ENCODE measurements at places on chromosomes 1 and 21.
A peak's percentile ranks its signal among the peaks of the same experiment; 100 is the strongest.

GRCh38 chr1:89553157-89553556 is 28.5 kb downstream of the LRRC8B start:
- no peak for DNase-seq

DNA sequence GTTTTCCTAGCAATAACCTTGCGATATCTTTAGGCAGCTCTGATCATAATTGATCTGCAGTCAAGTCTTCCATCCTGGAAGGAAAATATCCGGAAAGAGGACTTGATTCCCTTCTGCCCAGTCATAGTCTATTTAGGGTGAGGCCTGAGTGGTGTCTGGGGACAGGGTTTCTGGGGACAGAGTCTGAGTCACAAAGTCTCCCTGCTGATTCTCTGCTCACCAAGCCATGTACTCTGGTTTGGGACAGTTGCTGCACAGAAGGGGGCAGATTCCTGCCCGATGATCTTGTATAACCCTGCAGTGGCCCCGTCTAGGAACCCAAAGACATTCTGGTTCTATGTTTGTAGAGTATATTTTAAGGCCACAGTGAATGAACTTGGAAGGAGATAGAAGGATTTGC is 178.8 kb downstream of the KCNJ6 start:
- DNase-seq: no peak

- no peak for DNase-seq
Measured at GRCh38 chr1:17358557-17358956, 13.4 kb upstream of the PADI6 start.

GRCh38 chr1:19445417-19446342 is 39.7 kb downstream of the CAPZB start:
- DNase-seq: peak; percentile 65

DNA sequence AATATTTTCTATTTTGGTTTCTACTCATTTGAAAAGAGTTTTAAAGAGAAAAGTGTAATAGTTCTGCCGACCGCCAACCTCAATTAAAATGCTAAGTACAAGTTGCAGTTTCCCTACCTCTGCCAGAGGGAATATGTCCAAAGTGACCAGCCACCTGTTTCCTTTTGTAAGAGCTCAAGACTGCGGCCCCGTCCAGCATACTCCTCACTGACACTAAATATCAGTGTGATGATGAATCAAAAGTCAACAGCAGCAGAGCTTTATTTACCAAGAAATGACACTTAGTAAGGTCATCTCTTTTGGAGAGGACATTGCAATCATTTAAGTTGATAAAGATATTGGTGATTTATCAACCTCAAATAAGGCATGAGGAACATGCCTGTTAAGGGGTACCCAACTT is 57.4 kb upstream of the NRIP1 start:
- DNase-seq: no peak

GRCh38 chr21:35792569-35793305 is 267.6 kb downstream of the SETD4 start:
- DNase-seq: no peak

- DNase-seq: peak; percentile 78
Measured at GRCh38 chr1:1360506-1361169, 2.3 kb upstream of the MXRA8 start.

DNA sequence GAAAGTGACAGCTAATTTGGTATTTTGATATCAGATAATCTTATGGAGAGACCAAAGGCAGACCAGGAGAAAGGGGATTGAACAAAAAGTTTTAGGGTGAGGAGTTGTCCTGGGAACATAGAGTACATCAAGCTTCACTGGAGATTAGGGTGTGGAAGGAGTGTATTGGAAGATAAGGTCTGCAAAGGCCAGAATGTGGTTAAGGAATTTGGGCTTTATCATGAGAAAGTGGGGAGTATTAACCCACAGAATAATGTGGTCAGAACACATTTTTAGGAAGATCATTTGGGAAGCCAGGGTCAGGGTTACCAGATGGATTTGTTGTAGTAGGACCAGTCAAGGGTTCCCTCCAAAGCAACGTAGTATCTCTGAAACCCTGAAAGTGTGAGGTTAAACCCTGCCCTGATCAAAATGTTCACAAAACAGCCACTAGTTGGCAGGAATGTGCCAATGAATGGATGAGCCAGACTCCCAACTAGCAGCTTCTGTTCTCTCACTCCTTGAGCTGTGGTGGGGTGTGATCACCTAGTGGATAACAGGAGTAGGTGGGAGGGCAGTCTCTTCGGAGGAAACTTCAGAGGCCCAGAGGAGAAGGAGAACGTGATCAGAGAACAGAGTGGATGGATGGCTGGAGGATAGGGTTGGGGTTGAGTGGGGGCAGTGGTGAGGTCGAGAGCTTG is 35.8 kb downstream of the SLC2A1 start:
- peak; percentile 87 for DNase-seq

DNA sequence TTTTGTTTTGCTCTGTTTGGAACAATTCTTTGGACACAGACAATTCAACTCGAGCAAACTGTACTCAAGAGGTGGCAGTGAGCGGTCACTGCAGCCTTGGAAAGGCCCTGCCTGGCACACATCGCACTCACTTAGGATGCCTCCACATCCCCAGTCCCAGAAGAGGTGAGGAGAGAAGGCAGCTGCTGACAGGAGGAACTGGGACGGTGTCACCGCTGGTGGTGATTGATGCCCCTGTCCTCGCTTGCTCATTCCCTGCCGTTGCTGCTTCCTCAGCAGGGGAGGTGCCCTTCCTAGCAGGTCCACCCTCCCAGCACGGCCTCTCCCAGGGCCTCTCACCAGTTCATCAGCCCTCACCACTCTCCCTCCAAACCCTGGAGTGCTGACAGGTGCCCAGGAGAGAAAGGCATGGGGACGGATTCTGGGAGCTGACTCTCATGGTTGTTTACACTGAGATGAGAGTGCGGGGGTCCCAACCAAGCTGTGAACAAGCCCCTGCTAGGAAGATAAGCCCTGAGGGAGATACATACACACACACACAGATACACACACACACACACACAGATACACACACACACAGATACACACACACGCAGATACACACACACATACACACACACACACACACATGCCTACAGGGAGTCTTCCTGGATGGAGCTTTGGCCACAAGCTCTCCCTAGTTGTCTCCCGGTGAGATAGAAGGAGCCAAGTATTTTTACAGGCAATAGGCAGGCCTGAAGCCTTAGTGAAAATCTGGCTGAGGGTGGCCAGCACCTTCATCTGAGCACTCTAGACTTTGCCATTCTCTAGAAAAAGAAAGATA is 101.1 kb downstream of the CDC7 start:
- DNase-seq: no peak

- DNase-seq: no peak
Measured at GRCh38 chr1:79100385-79100784, 93.9 kb upstream of the ADGRL4 start.

- DNase-seq: no peak
Measured at GRCh38 chr1:68112835-68113243, 62.4 kb upstream of the DIRAS3 start.

DNA sequence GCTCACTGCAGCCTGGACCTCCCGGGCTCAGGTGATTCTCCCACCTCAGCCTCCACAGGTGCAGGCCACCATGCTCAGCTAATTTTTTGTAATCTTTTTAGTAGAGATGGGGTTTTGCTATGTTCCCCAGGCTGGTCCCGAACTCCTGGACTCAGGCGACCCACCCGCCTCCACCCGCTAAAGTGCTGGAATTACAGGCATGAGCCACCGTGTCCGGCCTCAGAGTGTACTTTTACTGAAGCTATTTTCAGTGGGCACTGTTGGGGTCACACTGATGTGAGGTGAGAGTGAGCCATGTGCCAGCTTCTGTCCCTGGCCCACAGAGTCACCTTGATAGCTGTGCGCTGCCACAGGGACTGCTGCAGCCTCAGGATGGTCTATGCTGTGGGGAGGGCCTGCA is 25.3 kb upstream of the HHAT start:
- DNase-seq: no peak

DNA sequence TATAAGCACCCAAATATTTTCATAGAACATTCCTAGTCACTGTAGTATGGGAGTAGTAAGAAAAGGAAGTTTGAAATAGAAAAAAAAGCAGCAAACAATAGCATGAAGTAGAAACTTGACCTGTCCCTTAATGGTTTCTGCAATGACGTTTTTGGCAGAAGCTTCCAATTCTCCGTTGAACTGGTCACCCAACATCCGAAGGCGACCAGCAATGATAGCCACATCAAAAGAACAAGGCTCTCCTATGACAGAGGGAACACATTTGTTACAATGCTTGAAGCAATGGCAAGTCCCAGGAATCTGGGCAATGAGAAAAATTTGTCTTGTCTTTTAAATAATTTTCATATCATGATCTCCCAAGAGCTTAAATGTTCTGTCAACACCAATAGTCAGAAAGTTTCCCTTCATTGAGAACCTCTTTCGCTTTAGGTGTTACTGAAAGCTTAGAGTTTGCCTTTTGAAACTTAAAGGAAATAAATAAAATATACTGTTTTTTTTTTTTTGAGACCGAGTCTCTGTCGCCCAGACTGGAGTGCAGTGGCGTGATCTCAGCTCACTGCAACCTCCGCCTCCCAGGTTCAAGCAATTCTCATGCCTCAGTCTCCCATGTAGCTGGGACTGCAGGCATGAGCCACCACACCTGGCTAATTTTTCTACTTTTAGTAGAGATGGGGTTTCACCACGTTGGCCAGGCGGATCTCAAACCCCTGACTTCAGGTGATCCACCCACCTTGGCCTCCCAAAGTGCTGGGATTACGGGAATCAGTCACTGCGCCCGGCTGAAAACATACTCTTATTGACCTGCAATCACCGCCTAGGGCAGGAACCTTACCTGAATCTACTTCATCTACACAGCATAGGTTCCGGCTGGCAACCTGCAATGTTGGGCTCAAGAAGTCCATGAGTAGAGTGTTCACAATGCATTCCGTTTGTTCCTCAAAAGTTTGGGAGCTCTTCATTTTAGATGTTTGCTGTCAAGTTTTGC is 672 bp downstream of the BCL2L15 start:
- no peak for DNase-seq

DNA sequence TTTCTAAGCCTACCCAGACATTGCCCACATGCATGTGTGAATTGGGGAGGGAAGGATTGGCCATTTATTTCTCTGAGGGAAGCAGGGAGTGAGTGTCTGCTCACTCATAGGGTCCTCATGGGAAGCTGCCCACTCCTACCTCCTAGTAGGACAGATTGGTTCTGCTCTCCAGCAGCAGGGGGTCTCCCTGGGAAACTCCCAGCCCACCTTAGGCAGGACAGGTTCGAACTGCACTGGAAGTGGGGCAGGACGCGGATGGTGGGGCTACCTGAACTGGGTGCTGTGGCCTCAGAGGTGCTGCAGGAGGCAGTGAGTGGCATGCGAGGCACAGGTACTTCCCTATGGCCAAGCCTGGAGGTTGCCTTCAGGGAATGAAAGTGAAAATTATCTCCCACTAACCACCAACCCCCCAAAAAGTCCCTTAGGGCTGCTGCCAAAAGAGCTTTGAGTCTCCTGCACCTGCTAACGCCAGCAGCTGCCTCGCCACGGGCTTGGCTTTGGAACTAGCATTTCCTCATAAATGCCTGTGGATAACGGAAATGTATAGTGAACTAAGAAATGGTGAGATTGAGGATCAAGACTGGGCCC is 157.0 kb upstream of the COA6 start:
- DNase-seq: no peak

DNA sequence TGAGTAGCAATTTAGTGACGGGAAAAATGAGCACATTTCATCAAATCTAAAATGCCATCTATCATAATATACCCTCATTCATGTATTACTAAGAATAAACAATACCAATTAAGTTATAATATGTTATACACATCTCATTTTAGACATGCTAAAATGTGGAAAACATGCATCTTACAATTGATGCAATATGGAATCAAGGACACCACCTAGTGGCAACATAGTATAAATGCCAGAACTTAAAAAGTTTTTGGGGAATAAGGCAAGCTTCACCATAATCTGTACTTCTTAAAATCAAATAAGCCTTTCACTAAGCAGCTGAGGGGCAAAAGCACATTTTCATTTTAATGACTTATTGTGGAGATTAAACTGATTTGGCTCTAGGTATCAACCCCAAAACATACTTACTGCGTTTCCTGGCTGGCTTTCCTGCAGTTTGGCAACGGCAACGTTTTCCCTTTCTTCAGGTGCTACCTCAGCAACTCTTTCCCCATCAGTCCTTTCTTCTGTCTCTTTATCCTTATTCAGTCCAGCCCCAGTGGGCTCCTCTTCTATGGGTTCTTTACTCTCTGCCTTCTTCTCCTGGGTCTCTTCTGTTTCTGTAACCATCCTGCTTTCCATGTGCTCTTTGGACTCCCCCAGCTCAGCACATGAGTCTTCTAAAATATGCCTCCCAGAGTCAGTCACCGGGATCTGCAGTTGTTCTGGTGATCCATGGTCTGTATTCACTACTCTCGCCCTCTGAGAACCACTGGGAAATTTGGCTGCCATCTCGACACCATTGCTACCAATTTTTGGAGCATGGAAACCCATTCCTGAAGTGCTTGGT is 11.4 kb downstream of the SDE2 start:
- peak; percentile 37 for DNase-seq

DNA sequence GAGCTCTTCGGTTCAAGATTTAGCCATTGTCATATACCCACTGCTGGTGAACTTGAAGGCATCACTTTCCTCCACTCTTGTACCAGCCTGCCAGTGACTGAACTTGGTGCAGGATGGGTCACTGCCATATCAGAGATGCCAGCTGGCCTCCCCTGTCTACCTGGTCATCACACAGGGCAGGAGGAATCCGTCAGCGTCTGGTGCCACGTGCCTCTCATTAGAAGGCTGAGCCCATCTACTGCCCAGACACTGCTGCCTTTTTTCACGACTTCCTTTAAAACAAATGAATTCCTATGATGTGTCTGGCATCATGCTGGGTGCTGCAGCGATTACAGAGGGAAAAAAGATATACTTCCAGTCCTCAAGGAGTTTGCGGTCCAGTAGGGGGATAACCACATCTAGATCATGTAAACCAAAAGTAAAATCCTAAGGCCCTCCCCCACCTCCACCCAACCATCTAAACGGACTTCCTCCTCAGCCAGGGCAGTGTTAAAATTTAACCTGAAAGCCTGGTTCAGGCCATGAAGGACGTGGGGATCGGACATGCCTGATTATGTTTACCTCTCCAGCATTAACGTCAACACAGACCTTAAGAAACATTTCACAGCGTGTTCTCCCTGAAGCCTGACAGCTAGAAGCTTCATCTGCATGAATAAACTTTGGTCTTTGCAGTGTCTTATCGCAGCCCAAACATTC is 29.2 kb upstream of the PDE9A start:
- no peak for DNase-seq

DNA sequence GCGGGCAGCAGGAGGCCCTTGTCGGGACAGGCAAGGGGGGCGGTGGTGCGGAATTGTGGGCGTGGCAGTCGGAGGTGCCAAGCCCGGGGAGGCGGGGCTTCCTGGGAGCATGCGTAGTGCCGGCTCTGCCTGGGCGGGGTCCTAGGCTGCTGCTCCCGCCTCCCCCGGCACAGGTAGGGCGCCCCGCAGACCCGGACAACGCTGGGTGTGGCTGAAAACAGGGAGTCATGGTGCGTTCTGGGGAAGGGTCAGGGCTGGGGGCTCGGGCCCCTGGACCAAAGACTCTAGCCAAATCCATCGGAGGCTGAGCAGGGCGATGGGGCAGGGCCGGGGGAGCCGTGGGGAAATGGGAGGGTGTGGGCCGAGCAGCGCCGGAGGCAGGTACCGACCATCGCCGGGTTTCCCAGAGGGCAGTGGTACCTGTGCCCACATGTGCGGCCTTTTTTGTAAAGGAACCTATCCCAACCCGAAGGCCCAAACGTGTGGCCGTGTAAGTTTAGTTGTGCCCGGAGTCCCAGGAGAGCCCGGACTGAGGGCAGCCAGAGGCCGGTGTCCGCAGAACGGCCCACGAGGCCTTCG is 231.9 kb downstream of the SDCCAG8 start:
- peak; percentile 91 for DNase-seq

All from H7 (cell line).